ENCODE measurements at places on chromosomes 7 and 10.

DNA sequence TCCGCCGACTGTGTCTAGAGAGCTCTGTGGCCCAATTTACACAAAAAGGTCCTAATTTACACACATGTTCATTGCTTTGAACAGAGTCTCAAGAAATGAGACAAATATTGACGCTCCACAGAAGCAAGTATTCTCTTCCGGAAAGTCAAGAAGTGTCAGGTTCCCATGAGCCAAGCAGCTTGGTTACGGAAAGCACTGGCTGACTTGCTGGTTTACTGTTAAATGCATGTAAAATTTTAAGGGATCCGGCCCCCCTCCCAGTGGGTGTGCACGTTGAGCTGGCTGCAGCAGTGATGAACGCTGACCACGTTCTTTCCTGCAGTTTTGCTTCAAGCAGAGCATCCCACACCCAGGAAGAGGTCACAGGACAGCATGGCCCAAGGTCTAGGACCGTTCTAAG, 76.8 kb downstream of the DIP2C start:
- DNase-seq, result no peak

GRCh38 chr10:73888514-73888913, 14.2 kb upstream of the CAMK2G start:
- peak; percentile 62 for DNase-seq

- DNase-seq, result peak; percentile 57
Observed at GRCh38 chr10:89414879-89415821, 782 bp downstream of the IFIT5 start.

- no peak for DNase-seq
Observed at GRCh38 chr10:34121781-34122622, 693.1 kb downstream of the PARD3 start.

GRCh38 chr10:43994539-43994938, 345.9 kb upstream of the ZNF32 start:
- DNase-seq, result no peak

All from kidney tubule cell (primary cell).